Sigmoid colon (tissue), 7 donors: ENCODE measurements at places on chromosomes 16 and 17. TPM values are rescaled to one million over a fixed set of nuclear protein-coding genes. Genes with fewer than 3 reads are reported as not detected.

CNEP1R1 gene
- 18.9 TPM for total RNA-seq

ABCA9 gene
- 35.7 TPM for total RNA-seq

NPB gene
- not detected for total RNA-seq

MPO gene
- 0.36 TPM for total RNA-seq

FADS6 gene
- not detected for total RNA-seq

STX4 gene
- 40.0 TPM for total RNA-seq

ITGAL gene
- total RNA-seq = 3.8 TPM

KRTAP4-5 gene
- total RNA-seq = not detected

RNF43 gene
- 0.28 TPM for total RNA-seq

TPSG1 gene
- not detected for total RNA-seq

MILR1 gene
- total RNA-seq = 2.5 TPM

LSM12 gene
- 46.9 TPM for total RNA-seq

SEZ6 gene
- not detected for total RNA-seq

HS3ST4 gene
- total RNA-seq = not detected

ACSM5 gene
- 11.4 TPM for total RNA-seq

WFIKKN1 gene
- 1.4 TPM for total RNA-seq

PRRT2 gene
- total RNA-seq = 5.4 TPM

NOXO1 gene
- not detected for total RNA-seq
